ENCODE measurements at places on chromosomes 12 and 14.
A peak's percentile ranks its signal among the peaks of the same experiment; 100 is the strongest.

DNA sequence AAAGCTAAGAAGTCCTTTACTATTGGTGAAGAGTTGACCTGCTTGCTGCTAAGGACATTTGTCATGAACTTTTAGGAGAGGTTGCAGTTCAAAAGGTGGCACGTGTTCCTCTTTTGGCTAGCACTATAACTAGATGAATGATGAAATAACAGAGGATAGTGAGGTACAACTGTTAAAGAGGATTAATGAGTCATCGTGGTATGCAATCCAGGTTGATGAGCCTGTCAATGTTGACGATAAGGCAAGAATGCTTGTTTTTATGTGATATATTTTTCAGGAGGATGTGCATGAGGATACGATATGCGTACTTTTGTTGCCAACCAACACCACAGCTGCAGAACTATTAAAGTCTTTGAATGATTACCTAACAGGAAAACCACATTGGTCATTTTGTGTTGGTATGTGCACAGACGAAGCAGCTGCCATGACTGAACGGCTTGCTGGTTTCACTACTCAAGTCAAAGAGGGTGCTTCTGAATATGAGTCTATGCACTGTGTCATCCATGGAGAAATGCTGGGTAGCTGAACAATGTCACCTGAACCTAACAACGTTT, 10.6 kb downstream of the CEP128 start:
- DNase-seq = no peak

DNA sequence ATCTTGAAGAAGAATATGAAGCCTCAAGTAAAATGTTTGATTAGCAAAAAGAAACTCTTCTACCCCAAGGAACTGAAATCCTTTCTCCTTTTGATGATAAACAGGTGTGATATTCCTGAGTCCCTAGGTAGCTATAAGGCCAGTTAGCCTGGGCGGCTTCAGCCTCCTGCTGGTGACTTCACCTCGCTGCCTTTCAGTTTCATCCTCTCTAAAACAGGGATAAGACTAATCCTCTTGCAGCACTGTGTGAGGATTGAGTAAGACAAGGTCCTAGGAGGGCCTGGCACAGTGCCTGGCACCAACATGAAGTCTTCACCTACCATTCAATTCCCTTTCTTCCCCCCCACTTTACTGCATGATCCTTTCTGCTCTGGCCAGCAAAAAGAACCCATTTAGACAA, 42.1 kb downstream of the CIT start:
- DNase-seq = no peak

DNA sequence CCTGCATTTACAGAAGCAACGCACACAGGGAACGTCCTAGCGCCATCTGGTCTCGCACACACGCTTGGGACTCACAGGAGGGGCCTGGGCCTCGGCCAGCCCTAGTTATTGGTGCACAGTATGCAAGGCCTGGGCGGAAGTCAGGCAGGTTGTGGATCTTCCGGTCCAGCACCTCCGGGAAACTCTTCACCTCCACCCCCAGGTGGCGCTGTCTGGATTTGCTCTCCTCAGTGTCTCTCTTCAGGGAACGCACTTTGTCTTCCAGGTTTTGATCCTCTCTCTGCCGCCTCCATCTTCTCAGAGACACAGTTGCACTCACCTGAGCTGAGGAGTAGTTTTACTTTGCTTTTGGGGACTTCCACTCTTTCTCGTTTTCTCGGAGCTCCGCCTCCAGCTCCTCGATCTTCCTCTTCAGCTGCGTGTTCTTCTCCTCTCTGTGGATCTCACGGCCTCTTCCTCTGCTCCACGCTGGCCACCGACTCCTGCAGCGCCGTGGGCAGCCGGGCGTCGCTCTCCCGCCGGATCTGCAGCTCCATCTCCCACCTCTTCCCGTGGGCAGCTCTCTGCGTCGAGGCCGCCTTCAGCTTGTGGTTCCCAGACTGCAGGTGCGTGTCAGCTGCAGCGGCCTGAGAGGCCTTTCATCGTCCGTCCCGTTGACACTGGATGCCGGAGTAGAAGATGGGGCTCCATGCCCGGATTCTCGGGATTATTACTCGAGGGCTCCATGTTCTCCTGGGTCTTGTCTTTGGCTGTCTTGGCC, 933.8 kb downstream of the TMEM121 start:
- DNase-seq = peak; percentile 65

DNA sequence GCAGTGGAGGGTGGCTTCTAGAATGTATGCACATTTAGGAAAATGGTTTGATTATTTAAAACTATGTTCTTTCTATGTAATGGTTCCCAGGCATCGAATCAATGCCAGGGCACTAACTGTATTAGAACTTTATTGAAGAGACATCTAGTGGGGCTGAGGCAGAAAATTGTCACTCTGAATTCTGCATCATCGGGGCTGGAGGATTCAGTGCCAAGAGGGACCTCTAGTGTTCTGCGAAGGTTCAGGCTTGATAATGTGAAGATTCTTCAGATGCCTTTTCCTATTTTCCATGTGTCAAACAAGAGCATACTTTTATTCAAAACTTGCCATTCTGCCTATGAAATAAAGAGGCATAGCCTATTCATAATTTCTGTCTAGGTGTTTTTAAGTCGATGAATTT, 146.3 kb downstream of the CAND1 start:
- no peak for DNase-seq

GRCh38 chr14:82411298-82411697, 877.6 kb upstream of the SEL1L start:
- DNase-seq = no peak

GRCh38 chr14:59454139-59454538, 11.0 kb downstream of the GPR135 start:
- no peak for DNase-seq

- no peak for DNase-seq
Observed at GRCh38 chr14:87567618-87568295, 425.2 kb downstream of the GALC start.

GRCh38 chr12:562634-563033, 100.6 kb downstream of the NINJ2 start:
- no peak for DNase-seq

- peak; percentile 25 for DNase-seq
Observed at GRCh38 chr12:460261-461230, 807 bp downstream of the B4GALNT3 start.

- DNase-seq = no peak
Observed at GRCh38 chr12:18206198-18206597, 55.1 kb upstream of the PIK3C2G start.

DNA sequence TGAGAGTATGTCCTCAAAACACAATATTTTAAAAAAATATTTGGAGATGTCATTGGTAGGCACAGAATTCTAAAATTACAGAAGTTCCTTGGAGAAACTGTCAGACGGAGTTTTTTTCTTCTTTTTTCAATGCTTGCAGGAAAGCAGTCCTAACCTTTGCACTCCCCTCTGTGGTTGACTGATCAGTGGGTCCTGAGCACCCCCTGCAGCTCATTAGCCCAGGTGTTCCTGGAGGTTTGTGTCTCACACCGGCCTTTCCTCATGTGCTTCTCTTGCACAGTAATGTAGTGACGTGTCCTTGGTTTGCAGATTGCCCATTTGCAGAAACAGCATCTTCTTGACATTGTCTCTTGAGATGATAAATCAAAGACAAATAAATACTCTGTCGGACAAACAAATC, 513.0 kb downstream of the TMEM121 start:
- DNase-seq = peak; percentile 43

- DNase-seq = no peak
Observed at GRCh38 chr12:95184121-95184520, 33.1 kb downstream of the FGD6 start.

DNA sequence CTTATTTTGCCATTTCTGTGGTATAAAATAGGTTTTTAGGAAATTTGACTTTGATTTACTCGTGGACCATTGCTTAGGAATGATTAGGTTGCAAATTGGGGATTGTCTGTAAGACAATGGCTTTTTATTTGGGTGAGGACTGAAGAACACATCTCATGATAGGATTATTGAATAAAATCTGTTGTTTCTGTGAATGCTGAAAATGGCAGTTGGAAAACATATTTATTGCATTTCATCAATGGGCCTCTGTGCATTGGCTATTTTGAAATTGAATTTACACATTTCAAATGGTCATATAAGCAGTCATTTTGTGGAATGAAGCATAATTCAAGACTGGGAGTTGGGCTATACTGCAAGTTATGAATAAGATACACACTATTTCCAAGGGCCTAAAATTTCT, 46.0 kb downstream of the FGD4 start:
- no peak for DNase-seq

DNA sequence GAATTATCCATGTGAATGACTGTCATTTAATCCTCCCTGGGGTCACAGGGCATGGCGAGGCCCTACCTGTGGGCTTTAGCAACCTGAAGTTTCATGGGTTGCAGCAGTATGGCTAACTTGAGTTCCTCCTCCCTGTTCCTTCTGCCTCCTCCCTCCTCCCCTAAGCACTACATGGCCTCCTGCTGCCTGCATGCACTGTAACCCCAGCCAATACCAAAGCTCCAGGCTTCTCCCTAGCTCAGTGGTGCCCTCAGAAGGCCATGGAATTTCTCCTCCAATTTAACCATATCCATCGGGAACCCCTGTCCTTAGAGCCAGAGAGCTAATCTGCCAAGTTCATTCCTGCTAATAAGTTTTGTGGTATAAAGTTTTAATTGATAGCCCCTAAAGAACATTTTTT, 95.1 kb downstream of the NT5DC3 start:
- DNase-seq = no peak
